ENCODE measurements at places on chromosomes 13 and 19. TPM values are rescaled to one million over a fixed set of nuclear protein-coding genes. Genes with fewer than 3 reads are reported as not detected.

Gene HIPK4
- under 0.01 TPM for total RNA-seq

Gene SIAH3
- total RNA-seq: not detected

Gene RNF225
- 2.1 TPM for total RNA-seq

Gene DENND1C
- 0.07 TPM for total RNA-seq

Gene KIR2DL4
- not detected for total RNA-seq

Gene FAM83E
- 17.0 TPM for total RNA-seq

Gene ERICH6B
- total RNA-seq: not detected

Gene PLVAP
- not detected for total RNA-seq

Gene ETHE1
- total RNA-seq: 112 TPM

Gene TUBGCP3
- 25.3 TPM for total RNA-seq

Gene NLRP7
- total RNA-seq: not detected

Gene TRPM4
- 22.2 TPM for total RNA-seq

Gene COX6B2
- 0.34 TPM for total RNA-seq

Gene SERP2
- total RNA-seq: 0.36 TPM

Gene ACOD1
- total RNA-seq: not detected

Gene RETN
- not detected for total RNA-seq

Gene ACER1
- total RNA-seq: not detected

Gene SLC1A6
- total RNA-seq: not detected

Gene MADCAM1
- 0.14 TPM for total RNA-seq

Gene CEACAM7
- total RNA-seq: 2.2 TPM

Gene CEACAM4
- not detected for total RNA-seq

Gene LRRC63
- not detected for total RNA-seq

Gene C2CD4C
- 0.21 TPM for total RNA-seq

Gene SHANK1
- under 0.01 TPM for total RNA-seq

Gene APOC1
- not detected for total RNA-seq

Gene GPR4
- total RNA-seq: not detected

Gene OR7C1
- not detected for total RNA-seq

Gene EPS8L1
- total RNA-seq: 96.7 TPM

Gene LGALS14
- not detected for total RNA-seq

Gene FBN3
- not detected for total RNA-seq

Gene CD79A
- 0.07 TPM for total RNA-seq

Gene SLC7A9
- total RNA-seq: not detected

Gene DNM2
- total RNA-seq: 64.3 TPM

Gene TUBB4A
- not detected for total RNA-seq
